ENCODE measurements at places on chromosomes 12 and 14.

- no peak for DNase-seq
Measured at GRCh38 chr12:47124451-47124850, 44.7 kb upstream of the AMIGO2 start.

- no peak for DNase-seq
Measured at GRCh38 chr12:52772188-52772587, 5.0 kb downstream of the KRT76 start.

- DNase-seq: no peak
Measured at GRCh38 chr12:114232187-114232586, 173.8 kb downstream of the TBX5 start.

GRCh38 chr12:109497675-109498074 is 20.2 kb downstream of the UBE3B start:
- no peak for DNase-seq

- DNase-seq: no peak
Measured at GRCh38 chr12:57865084-57865751, 18.7 kb upstream of the CTDSP2 start.

- DNase-seq: no peak
Measured at GRCh38 chr14:52950410-52950897, 396 bp downstream of the FERMT2 start.

DNA sequence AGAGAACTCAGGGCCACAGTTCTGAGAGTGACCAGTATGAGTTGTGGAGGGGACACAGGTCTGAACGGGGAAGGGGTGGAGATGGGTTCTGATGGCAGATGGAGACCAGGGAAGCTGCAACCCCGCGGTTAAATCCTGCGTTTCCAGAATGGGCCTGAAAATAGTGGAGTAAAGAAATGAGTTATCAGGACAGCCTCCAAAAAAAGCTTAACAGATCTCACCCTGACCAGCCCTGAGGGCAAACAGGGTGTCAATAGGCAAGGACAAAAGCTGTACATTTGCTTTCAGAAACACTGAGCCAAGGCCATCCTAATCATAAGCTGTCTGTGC is 555 bp upstream of the RTN1 start:
- DNase-seq: no peak

DNA sequence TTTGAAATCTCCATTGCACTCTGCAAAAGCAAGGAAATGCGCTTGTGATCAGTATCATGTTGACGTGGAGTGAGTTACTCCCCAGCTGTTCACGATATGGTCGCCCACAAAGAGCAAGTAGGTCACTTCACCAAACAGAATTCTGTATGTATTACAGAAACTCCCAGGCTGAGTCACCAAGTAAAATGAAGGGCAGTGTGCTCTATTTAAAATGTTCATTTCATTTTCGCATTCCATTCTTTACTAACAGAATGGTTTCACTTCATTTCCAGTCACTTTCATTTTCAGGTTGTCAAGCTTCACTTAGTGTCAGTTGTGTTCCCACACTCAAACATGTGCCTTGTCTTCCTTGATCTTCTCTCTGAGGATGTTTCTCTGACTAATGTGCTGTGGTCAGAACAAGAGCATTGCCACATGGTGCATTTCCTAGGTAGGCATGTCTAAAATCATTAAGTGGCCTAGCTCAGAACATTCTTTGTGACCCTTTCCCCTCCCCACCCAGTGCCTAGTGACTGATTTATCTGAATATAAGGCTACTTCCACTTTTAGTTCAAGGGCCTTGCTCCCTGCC is 391.2 kb downstream of the RAD51B start:
- no peak for DNase-seq

GRCh38 chr14:33730156-33730555 is 220.7 kb downstream of the EGLN3 start:
- DNase-seq: no peak

DNA sequence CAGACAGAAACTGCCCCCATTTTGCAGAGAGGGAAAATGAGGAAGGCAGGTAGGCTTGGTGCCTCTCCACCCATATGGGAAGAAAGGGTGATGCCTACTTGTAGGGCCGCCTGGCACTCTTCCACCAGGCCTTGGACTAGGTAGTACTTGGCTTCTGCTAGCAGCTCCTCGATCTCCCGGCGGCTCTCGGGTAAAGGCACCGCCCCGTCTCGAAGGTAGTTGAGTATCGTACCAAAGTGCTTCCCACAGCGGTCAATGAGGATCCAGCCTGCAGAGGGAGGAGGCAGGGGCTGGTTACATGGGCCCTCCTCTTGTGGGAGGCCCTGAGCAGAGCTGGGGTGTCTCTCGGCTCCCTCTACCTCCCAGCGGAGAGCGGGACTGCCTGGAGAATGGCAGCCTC is 16.6 kb downstream of the KCTD10 start:
- no peak for DNase-seq

DNA sequence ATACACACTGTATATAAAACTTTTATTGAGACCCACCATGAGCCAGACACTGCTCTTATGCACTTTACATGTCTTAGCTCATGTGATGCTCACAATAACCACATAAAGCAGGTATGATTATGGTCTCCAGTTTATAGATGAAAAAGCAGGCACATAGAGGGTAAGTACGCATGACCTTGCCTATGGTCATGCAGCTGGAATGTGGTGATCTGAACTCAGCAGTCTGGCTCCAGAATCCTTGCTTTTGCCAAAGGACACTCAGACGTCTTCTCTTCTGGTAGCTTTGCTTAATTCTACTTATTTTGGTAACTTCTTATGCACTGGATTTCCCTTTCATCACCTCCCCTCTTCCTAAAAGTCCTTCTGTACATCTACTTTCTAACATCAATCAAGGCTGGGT is 103.3 kb upstream of the CRY1 start:
- DNase-seq: no peak

Data from T-helper 2 cell (primary cell).